ENCODE measurements at places on chromosomes 6 and 20.

GRCh38 chr6:37674161-37674560 lies 23.5 kb downstream of the MDGA1 start:
- DNase-seq: no peak

- DNase-seq: no peak
These were observed 18.5 kb downstream of the POM121L2 start for GRCh38 chr6:27293436-27294098.

DNA sequence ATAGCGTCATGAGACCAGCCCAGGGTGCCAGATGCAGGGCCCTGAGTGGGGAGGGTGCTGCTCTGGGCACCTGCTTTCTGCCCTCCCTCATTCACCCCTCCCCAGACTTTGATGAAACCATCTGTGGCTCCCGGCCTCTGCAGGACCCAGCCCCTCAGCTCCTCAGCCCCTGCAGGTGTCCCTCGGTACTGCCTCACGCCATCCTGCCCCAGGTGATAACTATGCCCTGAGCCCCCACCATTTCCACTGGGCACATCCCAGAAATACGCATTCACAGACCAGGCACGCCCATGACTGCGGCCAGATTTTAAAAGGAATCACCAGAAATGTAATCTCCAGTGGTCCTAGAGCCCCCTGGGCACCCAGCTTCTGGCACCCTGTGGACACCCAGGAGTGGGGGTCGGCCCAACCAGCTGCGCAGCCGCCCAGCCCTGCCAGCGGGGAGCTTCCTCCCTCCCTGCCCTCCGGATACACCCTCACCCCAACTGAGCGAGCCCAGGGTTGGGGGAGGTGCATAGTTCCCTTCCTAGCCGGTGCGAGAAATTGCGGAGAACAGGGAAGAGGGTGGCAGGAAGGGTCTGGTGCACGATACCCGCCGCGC lies 615 bp upstream of the NTSR1 start:
- DNase-seq: no peak

DNA sequence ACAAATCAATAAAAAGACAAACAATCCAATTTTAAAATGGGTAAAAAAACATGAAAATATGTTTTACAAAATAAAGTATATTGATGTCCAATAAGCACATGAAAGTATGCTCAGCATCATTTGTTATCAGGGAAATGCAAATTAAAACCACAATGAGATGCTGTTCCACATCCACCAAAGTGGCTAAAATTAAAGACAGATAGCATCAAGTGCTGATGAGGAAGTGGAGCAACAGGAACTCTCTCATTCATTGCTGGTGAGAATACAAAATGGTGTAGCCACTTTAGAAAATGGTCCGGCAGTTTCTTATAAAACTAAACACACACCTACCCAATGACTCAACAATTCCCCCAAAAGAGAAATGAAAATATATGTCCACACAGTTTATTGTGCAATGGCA lies 42.3 kb upstream of the CST7 start:
- no peak for DNase-seq

DNA sequence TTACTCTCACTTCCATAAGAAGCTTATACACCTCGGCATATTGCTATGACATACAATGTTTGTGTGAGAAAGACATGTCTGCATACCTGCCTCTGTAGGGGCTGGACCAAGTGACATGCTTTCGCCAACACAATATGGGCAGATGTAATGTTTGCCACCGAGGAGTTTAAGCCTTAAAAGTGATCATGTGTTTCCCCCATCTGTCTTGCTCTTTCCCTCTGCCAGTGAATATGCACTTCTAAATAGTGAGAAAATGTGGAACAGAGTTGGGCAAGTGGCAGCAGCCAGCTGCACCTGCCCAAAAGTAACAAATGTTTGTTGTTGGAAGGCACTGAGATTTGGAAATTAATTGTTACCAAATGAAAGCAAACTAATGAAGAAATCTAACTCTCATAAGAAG lies 274.8 kb upstream of the BTBD3 start:
- DNase-seq: no peak

GRCh38 chr6:161745594-161746141 lies 471.8 kb upstream of the AGPAT4 start:
- DNase-seq: no peak

DNA sequence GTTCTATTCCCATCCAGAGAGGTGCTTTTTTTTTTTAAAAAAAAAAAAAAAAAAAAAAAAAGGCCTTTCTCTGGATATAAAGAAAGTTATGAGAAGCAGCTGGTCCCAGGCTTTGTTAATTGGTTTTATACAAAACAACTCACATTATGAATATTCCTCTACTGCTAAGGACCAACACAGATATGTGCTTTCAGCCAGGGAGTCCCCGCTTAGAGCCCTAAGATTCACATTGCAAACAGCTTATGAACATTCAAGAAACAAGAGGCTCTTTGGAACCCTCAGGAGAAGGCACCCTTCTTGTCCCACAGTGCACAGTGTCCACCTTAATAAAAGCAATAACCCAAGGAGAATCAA lies 53.5 kb upstream of the GPR31 start:
- DNase-seq: no peak

DNA sequence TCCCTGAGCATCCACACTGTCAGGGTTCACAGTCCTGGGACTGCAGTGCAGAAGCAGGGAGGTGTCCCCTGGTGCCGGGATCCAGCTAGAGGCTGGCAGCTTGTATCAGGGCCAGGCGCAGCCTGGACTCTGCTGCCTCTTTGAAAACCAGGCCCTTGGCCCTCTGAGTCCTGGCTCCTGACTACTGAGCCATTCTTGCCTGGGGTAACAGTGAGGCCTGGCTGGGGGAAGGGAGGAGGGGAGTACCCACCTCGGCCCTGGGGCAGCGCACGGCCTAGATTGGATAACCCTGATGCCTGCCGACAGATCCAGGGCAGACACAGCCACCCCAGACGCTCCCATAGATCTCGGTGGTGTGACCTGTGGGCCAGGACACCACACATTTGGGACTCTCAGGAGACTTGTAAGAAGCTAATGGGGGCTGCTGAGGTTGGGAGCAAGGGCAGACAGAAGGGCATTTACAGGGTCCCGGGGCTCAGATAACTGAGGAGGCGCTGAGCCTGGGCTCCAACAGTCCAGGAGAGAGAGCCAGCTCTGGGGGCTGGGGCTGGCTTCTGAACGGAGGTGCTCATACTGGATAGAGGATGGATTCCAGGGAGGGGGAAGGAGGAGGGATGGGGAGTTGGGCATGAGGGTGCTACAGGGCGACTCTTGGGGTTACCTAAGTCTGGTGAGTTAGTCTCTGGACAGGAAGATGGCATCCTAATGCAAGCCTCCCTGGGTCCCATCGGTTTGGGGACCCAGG lies 30.5 kb downstream of the SPDEF start:
- no peak for DNase-seq

GRCh38 chr6:6801635-6802218 lies 213.2 kb downstream of the LY86 start:
- no peak for DNase-seq

DNA sequence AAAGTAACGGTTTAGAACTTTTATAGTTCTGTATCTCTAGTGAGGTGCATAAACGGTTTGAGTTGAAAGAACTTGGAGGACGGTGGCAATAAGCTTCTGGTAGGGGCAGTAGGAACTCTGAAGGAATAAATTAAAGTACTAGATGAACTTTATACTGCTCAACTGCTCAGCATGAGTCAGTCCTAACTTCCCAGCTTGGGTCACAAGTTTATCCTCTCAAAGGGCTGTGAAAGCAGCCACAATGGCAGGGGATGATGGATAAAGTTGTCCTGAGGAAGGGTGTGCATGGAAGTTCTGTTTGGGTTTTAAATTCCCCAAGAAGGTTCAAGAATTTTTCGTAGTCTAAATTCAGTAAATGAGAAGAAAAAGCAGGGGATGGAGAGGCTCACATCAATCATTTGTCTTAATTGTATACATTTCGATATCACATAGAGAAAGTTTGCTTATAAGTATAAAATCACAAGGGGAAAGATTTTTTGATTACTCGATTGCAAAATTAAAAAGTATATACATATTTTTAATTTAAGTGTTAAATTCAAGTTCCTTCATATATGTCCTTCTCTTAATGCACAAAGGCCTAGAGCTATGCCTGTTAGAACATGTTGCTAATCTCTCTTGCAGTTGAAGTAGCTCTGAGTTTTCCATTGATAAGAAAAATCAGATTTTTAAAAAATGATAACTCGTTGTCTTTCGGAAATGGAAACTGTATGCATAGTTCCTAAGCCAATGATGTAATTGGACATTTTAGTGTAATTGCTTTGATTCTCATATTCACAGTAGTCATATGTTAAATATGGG lies 55.3 kb upstream of the JAG1 start:
- no peak for DNase-seq

GRCh38 chr20:34437330-34437986 lies 74.4 kb downstream of the ITCH start:
- no peak for DNase-seq

GRCh38 chr6:66970373-66970772 lies 1263.3 kb upstream of the EYS start:
- no peak for DNase-seq

DNA sequence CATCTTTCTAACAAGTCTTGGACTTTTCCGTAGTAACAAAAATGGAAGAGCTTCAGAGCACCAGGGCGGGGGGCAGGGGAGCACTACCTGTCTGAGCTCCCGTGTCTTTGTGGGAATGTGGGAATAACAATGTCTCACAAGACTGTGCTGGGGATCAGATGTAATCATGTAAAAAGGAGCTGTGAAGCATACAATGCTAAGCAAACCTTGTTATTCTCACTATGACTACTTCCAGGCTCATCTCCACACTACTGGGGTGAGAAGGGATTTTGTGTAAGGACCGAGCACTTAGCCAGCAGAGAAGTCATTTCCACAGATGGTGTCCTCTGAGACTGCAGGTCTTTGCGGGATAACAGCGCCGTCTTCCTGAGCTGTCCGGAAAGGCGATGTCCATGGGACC lies 27.1 kb downstream of the PRR18 start:
- no peak for DNase-seq

DNA sequence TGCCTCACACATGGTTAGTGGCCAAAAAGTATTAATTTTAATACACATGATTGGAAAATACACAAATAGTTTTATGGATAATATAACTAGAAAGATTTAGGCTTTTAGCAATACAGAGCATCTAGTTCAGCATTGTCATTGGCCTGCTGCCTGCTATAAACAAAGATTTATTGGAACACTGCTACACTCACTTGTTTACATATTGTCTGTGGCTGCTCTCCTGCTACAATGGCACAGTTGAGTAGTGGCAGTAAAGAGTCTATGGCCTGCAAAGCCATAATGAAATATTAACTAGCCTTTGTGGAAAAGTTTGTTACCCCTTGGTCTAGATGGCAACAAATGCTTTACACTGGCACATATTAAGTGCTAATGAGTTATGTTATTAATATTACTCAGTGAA lies 37.8 kb downstream of the ZNF451 start:
- DNase-seq: peak; percentile 96

GRCh38 chr20:5298811-5299210 lies 17.9 kb downstream of the PROKR2 start:
- no peak for DNase-seq

DNA sequence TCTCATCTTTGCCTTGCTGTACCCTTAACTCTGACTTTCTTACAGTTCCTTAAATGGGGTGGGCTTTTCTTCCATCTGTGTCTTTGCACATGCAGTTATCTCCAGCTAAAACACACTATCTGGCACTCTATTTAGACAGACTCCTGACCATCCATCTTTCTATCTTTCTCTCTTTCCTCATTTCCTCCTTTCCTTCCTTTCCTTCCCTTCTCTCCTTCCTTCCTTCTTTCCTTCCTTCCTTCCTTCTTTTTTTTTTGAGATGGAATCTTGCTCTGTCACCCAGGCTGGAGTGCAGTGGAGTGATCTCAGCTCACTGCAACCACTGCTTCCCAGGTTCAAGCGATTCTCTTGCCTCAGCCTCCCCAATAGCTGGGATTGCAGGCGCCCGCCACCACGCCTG lies 8.2 kb downstream of the NOTCH4 start:
- no peak for DNase-seq

DNA sequence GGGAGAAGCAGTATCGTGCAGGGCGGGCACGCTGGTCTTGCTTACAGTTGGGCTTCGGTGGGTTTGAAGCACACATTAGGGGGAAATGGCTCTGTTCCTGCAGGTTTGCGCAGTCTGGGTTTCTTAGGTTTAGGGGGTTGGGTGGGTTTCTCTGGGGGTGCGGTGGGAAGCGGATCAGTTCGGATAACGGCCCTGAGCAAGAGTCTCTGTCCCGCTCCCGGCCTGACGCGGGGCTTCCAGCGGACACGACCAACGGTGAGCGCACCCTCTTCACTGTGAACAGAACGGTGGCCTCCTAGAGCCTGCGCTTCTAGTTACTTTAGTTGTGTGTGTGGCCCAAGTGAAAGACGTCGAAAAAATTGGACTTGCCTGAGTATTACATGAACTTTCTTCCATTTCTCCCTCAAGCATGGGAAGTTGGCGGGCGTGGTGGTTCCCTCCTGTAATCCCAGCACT lies 635 bp upstream of the ELOVL2 start:
- no peak for DNase-seq

DNA sequence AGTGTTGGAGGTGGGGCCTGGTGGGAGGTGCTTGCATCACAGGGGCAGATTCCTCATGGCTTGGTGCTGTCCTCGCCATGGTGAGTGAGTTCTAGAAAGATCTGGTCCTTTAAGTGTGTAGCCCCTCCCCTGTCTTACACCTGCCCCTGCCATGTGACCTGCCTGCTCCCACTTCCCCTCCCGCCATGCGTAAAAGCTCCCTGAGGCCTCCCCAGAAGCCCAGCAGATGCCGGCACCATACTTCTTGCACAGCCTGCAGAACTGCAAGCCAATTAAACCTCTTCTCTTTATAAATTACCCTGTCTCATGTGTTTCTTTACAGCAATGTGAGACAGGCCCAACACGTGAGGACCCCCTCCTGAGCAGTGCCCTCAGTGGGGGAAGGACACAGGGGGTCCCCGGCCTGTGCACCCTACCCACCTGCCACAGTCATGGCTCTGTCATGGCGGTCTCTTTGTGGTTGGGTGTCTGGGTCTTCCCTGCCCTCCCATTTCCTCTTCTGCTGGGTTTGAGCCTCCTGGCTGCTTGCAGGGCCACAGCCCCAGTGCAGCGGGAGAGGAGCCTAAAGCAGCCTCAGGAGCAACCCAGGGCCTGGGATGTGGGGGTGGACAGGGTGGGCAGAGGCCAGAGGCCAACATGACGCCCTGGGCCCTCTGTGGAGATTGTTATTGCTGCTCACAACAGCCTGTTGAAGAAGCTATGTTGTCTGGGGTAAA lies 87.2 kb upstream of the QKI start:
- no peak for DNase-seq

GRCh38 chr6:164477101-164477500 lies 832.3 kb downstream of the C6orf118 start:
- DNase-seq: no peak

DNA sequence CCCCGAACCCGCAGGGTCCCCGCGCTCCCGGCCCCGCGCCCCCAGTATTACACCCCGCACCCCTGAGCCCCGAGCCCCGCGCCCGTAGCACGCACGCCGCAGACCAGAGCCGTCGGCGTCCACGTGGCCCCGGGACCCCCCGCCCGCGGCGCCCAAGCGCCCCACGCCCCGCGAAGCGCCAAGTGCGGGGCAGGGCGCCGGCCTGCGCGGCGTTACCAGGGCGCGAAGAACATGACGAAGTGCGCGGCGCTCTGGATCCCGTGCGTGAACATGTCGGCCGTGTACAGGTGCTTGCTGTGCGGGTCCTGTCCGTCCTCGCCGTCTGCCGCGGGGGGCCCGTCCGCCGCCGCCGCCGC lies 312 bp downstream of the TXNDC5 start:
- no peak for DNase-seq
